ENCODE measurements at places on chromosomes 2 and 18.
A peak's percentile ranks its signal among the peaks of the same experiment; 100 is the strongest.

- no peak overlapping the region for H3K4me3 ChIP-seq
- no peak for DNase-seq
- no peaks in the 10 kb centered on the region for H3K4me1 ChIP-seq
- H3K27ac ChIP-seq, result no peak overlapping the region
Observed at GRCh38 chr2:29281916-29282247, 166.7 kb downstream of the CLIP4 start.

GRCh38 chr18:71936744-71937143 lies 607.4 kb downstream of the CBLN2 start:
- no peak overlapping the region for H3K4me3 ChIP-seq
- H3K27me3 ChIP-seq, result no peaks in the 10 kb centered on the region
- no peak for DNase-seq
- no peaks in the 10 kb centered on the region for H3K4me1 ChIP-seq
- no peak overlapping the region for H3K27ac ChIP-seq
- H3K36me3 ChIP-seq, result no peaks in the 10 kb centered on the region

GRCh38 chr2:47346107-47346506 lies 56.8 kb upstream of the MSH2 start:
- peaks cover 14% of the 10 kb centered on the region for H3K4me1 ChIP-seq
- H3K27ac ChIP-seq, result peak overlapping the region; percentile 98
- DNase-seq, result no peak

- 0 out of 2 replicates have a peak, but pooled peaks cover 3% of the 10 kb centered on the region for H3K27me3 ChIP-seq
- no peak overlapping the region for H3K27ac ChIP-seq
- H3K4me1 ChIP-seq, result no peaks in the 10 kb centered on the region
Observed at GRCh38 chr2:26537069-26537825, 59.3 kb upstream of the OTOF start.

DNA sequence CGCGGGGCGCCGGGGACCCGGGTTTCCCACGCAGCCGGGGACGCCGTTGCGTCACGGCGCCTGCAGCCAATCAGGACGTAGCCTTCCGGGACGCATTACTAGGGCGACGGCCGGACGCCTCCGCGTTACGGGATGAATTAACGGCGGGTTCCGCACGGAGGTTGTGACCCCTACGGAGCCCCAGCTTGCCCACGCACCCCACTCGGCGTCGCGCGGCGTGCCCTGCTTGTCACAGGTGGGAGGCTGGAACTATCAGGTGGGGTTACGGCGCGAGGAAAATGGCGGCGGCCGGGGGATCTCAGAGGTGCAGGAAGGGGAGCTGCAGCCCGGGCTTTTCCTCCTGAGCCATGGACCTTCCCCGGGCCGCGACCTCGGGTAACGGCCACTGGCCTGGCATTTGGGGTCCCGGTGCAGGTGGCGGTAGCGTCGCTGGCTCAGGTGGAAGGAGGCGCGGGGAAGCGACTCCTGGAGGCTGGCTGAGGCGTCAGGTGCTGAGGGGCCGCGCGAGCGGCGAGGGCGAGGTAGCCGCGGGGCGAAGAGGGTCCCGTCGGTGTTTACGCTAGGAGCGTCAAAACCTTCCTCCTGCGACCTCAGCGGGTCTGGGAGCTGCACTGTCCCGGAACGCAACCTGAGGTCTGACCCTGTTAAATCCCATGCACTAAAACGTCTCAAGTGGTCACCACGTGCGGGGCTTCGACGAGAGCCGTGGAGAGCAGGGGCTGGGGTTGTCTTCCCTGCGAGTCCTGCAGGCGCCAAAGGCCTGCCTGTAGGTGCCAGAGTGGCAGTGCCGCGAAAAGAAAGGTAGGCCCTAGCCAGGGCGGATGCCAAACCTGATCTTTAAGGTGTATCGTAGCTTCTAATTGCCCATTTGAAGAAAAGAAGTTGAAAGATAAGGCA lies at the start of gene LCLAT1:
TSS of gene LCLAT1 (plus strand) at position 98 of the 897 bp plus-strand sequence. CDS start 78,345 bp downstream, outside the sequence.
- peak; percentile 36 for DNase-seq
- peaks cover 8% of the 10 kb centered on the region for H3K4me1 ChIP-seq
- no peaks in the 10 kb centered on the region for H3K27me3 ChIP-seq
- peak within 1 kb of the TSS; percentile 92 for H3K4me3 ChIP-seq

DNA sequence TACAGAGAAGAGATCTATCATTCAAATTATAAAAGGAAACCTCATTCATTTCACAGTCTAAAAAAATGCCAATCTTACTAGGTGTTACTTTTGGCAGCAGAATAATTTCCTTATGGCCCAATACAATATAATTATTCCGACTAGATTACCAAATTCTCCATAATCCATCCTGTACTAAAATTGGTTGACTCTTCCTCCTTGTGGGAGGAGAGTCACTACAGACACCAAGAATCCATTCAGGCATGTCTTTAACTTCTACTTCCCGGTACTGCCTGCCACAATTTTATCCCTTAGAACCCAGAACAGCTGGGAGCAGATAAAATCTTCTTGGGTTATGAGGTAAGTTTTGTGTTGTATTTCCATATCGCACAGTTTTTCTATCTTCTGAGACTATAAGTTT lies 9.9 kb downstream of the FARSB start:
- no peak overlapping the region for H3K27ac ChIP-seq
- DNase-seq, result no peak
- H3K36me3 ChIP-seq, result peaks cover 36% of the 10 kb centered on the region
- no peak overlapping the region for H3K4me3 ChIP-seq

GRCh38 chr18:46134920-46135675 lies 30.9 kb downstream of the HAUS1 start:
- H3K27me3 ChIP-seq, result no peaks in the 10 kb centered on the region
- H3K4me1 ChIP-seq, result no peaks in the 10 kb centered on the region
- H3K27ac ChIP-seq, result no peak overlapping the region
- no peak for DNase-seq
- H3K4me3 ChIP-seq, result no peak overlapping the region
